NCI-H1048 (cell line): ENCODE measurements at places on chromosomes 1 and 21.
A peak's percentile ranks its signal among the peaks of the same experiment; 100 is the strongest.

DNA sequence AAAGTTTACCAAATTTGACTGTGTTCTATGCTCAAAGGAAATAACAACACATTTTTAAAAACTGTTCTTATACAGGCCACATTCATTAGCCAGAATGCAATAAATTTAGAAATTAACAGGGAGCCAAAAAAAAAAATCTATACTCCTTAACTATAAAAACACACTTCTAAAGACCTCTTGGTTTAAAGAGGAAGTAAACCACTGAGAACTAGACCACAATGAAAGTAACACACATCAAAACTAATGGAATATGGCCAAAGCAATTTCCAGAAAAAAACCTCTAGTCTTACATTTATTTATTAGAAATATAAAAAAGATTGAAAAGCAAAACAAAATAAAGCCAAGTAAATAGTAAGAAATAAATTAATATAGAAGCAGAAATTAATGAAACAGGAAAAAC lies 48.9 kb upstream of the GADD45A start:
- DNase-seq, result no peak

DNA sequence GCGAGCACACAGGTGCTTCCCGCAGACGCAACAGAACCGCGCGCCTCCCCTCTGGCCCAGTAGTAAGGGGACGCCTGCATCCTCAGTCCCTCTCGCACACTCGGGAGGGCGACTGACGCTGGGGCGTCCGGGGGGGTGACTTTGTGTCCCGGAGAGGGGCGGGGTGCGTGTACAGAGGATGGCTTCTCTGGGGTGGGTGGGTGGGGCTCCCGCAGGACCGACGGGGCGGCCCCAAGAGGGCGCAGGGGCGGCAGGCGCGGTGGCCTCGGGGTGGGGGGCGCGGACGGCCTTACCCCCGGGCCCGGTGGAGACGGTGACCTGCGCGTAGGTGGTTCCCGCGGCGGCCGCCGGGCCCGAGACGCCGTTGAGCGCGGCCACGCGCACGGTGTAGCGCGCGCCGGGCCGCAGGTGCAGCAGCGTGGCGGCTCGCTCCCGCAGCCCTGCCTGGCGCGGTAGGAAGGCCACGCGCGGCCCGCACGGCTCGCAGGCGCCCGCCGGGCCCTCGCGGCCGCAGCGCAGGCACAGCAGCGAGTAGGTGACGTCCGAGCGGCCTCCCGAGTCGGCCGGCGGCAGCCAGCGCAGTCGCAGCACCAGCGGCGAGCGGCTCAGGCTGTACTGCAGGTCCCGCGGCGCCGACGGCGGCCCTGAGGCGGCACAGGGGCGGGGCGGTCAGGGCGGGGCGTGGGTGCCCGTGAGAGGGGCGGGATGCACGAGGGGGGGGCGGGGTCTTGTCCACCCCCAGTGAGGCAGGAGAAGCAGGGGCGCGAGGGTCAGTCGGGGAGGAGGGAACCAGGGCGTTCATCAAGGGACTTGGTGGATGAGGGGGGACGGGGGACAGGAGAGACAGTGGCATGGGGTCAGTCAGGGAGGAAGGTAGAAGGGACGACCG lies 12.1 kb downstream of the EPHA10 start:
- DNase-seq, result no peak

GRCh38 chr1:54013393-54014008 lies 4.5 kb downstream of the LDLRAD1 start:
- DNase-seq, result no peak

DNA sequence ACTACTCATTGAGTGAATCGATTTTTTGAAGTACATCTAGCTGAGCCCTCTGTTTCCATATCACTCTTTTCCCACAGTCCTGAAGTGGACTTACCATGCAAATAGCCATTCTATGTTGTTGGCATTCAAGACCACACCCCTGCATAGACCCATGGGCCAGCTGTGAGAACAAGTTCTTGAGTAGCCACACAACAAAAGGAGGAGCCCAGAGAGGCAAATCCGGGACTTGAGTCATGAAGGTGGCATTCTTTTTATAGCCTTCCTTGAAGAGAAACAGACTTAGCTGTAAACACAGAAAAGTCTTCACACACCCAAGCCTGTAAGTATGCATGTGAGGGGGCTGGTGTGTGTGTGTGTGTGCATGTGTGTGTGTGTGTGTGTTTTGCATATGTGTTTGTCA lies 13.8 kb upstream of the SPRR5 start:
- DNase-seq, result no peak

GRCh38 chr21:29170944-29171343 lies 40.5 kb downstream of the MAP3K7CL start:
- no peak for DNase-seq

DNA sequence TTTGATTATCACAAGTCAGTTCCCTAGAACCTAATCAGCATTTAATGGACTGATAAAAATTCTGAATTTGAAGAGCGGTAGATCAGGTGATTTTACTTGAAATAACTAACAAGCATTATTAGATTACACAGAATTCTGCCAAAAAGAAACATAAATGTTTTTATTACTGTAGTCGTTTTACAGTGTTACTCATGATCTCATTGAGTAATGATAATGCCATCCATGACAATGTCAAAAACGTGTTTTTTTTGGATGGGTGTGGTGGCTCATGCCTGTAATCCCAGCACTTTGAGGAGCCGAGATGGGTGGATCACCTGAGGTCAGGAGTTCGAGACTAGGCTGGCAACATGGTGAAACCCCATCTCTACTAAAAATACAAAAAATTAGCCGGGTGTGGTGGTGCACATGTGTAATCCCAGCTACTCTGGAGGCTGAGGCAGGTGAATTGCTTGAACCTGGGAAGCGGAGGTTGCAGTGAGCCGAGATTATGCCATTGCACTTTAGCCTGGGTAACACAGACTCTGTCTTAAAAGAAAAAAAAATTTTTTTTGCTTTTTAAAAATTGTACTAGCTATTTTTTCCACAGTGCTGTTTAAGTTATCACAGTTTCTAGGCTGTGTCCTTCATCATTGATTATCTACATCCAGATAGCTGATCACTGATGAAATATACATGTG lies 56.6 kb downstream of the LAMC1 start:
- no peak for DNase-seq

GRCh38 chr21:39016740-39017315 lies 166.4 kb downstream of the PSMG1 start:
- DNase-seq, result no peak

DNA sequence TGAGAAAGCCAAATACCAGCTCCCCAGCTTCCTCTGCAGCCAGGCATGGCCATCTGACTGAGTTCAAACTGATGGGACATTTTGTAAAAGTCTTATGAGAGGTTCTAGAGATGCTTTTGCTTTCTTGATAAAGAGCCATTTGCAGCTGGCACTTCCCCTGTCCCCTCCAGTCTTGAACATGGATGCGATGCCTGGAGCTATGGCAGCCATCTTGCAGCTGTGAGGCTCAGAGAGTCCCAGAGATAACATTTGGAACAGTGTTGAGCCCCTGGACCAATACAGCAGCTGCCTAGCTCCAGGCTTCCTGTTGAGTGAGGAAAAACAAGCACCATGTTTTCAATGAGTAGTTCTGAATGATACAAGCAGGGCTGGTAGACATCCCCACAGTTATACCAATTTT lies 13.8 kb downstream of the CDCP2 start:
- DNase-seq, result no peak

GRCh38 chr1:154999571-155000410 lies 2.8 kb upstream of the ZBTB7B start:
- no peak for DNase-seq

DNA sequence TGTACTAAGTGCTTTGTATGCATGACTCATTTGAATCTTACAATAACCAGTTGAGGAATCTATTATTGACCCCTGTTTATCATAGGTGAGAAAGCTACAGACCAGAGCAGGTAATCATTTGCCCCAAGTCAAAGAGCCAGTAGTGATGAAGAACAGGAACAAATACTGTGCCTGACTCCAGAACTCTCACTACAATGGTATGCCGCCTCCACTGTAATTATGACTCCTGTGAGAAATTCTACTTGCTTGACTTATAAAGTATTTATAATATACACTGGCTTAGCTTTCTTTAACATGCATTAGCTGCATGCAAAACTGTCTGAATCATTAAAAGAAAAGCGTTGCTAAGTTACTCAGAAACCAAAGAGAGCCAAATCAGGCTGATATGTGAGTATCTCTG lies 92.6 kb downstream of the ZNF281 start:
- DNase-seq, result no peak

- no peak for DNase-seq
These were observed 1.9 kb upstream of the TSNAX start for GRCh38 chr1:231526536-231526935.

GRCh38 chr1:171984850-171985485 lies 143.7 kb downstream of the DNM3 start:
- DNase-seq, result peak; percentile 46

- no peak for DNase-seq
These were observed 316.9 kb upstream of the ADGRL4 start for GRCh38 chr1:79323239-79324025.

DNA sequence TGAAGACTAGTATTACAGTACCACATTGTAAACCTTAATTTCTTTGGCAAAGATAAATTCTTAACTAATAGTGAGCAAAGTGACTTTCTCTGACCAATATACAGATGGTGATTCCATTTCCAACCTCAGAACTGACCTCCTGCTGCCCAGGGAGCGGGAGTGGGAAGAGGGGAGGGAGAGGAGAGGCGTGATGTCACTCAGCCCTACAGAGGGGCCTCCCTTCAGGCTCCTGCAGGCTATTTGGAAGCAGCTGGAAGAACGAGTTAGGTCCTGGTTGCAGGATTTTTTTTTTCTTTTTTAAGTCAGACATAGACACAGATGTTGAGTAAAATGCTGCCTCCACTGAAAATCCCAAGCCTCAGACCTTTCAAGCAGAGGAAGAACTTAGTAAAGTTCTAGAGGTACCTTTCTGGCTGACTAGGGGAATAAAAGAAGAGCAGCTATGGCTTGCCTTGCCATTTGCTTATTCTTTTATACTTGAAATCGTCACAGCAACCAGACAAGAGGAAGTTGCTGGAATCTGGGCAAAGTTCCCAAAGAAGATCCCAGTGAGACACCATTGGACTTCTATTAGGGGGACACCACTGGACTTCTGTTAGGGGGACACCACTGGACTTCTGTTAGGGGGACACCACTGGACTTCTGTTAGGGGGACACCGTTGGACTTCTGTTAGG lies 54.5 kb downstream of the EXO1 start:
- DNase-seq, result no peak

DNA sequence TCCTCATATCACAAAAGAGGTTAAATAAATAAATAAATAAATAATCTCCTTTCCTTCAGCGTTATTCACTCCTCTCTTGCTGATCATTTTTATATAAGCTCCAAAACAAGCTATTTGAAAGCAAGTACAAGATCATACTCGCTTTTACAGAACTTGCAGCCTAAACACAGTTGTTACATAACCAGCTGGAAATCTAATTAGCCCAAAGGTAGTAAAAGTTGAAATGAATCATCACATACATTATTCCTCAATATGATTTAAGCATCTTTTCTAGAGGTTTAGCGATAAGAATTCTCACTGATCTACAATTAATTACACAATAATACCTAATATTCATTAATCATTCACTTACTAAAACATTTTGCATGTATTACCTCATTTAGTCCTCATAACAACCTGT lies 160.2 kb downstream of the COP1 start:
- DNase-seq, result no peak

DNA sequence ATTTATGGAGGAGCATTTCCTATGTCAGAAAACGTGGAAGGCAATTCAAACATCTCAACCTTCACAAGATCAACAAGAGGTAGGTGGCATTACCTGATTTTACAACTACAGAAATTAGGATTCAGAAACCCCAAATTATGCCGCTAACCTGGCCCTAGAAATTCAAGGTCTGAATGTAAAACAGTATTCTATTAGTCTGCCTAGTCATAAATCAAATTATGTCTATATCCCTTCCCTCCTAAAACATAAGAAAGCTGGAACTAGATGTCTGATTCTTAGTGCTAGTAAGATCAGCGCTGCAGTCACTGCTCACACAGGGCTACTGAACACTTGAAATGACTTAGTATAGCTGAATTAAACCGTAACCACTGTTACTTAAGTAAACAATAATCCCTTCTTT lies 1.4 kb downstream of the TOMM20 start:
- DNase-seq, result no peak

DNA sequence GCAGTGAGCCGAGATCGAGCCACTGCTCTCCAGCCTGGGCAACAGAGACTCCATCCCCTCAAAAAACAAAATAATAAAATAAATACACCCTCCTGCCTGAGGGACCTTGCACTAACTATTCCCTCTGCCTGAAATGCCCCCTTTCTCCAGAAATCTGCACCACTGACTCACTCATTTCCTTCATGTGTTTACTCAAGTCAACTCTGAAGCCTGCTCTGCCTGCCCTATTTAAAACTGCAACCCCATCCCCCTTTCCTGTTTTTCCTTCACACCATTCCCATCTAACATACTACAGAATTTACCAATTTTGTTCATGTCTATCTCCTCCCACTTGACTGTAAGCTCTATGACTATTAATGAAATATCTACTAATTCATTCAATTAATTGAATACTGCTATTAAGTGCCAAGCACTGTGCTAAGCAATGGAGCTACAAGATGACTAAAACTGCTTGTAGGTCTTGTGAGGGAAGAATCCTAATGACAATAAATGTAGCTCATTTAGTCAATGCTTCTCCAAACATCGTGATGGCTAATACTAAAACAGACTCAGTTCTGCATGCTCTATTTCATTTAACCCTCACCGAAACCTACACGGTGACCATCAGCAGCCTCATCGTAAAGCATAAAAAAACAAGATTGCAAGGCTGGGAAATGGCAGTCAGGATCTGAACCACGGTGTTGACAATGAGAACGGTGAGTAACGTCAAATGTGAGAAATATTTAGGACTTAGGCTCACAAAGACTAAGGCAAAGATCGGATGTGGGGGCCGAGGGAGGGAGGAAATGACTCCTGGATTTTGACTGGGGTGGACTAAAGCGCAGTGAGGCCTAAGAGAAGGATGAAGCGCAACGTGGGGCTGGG lies 749 bp upstream of the TMEM39B start:
- DNase-seq, result no peak

DNA sequence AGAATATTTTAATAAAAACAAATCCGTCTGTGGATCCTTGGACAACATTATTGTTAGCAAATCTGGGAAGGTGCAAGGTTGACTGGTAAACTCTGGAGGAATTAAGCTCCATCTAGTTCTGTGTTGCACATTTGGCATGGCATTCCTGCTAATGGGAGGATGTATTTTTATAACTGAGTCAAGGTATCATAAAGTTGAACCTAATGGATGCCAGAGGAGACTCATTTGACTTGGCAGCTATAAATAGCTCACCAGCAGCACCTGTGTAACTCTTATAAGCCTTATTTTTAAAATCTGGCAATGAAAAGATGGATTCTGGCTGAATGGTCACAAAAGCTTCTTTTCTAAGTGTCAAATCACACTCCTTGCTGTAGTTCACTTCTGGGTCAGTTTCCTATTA lies 118.5 kb upstream of the ADAMTS5 start:
- no peak for DNase-seq

DNA sequence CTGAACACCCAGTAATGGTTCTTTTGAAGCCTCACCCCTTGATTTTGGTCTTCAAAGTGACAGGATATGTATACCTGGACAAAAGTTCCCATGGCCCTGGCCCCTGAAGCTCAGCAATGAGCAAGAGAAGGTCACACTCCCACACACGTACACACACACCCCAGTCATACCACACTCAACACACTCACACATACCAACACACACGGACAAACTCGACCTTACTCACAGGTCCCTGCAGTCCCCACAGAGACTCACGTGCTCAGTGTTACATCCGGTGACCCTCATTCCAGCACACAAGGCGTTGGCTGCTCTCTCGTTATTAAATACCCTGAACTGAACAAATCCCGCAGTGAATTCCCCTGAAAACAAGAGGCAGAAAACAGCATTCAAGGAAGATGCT lies 5.9 kb downstream of the ITLN1 start:
- DNase-seq, result no peak
